Stimulated activated CD4-positive, alpha-beta T cell treated with anti-CD3 and anti-CD28 coated beads, Interleukin-1b, Interleukin-23, amount 100 ng/mL, for 24 hours (primary cell): ENCODE measurements at places on chromosomes 5 and 9.

DNA sequence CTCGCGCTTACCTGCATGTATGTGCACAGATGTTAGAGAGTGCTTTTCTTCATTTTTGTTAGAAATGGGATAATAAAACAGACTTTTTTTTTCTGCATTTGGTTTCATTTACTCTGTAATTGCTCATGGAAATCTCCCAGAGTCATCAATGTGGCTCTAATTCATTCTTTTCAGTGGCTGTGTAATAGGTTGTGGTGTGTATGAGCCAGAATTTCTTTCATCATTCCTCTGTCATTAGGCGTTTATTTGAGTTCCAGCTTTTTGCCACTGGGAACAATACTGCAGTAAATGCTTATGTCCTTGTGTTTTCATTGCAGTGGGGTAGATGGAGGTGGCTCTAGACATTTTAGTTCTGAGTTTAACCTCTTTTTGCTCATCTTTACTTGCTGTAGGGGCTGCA lies 118.9 kb downstream of the NXNL2 start:
- DNase-seq, result no peak

DNA sequence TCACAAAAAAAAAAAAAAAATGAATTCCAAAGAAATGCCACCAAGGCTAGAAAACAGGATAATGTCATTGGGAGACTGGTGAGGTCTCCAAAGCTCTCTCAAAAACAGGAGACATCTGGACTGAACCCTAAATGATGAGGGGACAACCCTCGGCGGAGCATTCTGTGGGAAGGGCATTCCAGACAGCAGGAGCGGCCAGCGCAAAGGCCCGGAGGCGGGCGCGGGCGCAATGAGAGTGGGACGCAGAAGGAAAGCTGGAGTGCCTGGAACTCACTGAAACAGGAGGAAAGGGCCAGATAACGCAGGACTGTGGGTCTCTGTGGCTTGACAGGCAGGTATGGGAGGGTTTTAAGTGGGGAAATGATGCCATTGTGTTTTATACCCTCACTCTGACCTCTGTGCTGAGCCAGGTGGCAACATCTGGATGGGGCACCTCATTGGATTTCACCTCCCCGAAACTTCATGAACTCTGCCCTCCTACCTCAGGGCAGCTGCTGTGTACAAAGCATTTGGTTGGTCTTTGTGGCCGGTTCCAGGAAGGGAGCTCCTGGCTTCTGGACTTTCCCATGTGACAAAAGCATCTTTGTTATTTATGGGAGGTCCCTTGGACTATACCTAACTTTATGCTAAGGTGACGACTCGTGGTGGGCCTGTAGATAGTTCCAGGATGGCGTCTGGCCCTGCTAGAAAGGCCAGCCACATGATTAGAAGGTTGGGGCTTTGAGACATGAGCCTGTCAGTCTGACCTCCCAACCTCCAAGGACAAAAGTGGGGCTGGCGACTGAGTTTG lies 11.5 kb upstream of the MAPK9 start:
- no peak for DNase-seq

GRCh38 chr9:106846307-106846706 lies 16.7 kb upstream of the ZNF462 start:
- no peak for DNase-seq

DNA sequence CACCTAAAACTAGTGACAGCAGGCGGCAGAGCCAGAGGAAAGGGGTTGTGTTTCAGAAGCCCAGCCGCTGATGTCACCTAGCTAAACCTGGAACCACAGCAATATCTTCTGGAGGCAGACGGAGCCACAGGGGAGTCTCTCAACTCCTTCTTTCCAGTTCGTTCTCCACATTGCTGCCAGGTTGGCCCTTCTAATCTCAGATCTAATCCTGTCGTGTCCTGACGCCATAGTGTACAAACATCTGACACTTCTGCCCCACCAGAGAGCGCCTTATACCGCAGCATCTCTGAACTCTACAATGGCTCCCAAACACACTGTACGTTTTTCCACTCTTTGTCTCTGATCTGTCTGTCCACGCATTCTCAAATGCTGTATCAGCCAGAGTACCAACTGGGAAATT lies 240.0 kb downstream of the SMARCA2 start:
- no peak for DNase-seq

DNA sequence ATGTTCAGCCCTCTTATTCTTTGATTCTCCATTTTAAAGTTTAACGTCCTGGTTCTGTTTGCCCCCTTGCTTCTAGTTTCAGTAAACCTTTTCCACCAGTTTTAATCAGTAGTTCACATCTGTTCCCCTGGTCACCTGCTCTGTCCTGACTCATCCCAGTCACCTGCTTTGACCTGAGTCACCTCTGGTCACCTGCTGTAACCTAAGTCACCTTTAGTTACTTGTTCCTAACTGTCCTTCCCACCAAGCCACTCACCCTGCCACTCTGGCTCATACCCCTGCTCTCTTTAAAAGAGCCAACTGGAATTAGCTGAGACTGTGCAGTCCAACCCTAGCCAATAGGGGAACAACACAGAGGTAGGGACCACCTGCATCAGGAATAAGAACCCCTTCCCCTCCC lies 43.0 kb downstream of the SEMA6A start:
- no peak for DNase-seq

GRCh38 chr5:2173151-2173834 lies 290.6 kb upstream of the IRX4 start:
- no peak for DNase-seq

DNA sequence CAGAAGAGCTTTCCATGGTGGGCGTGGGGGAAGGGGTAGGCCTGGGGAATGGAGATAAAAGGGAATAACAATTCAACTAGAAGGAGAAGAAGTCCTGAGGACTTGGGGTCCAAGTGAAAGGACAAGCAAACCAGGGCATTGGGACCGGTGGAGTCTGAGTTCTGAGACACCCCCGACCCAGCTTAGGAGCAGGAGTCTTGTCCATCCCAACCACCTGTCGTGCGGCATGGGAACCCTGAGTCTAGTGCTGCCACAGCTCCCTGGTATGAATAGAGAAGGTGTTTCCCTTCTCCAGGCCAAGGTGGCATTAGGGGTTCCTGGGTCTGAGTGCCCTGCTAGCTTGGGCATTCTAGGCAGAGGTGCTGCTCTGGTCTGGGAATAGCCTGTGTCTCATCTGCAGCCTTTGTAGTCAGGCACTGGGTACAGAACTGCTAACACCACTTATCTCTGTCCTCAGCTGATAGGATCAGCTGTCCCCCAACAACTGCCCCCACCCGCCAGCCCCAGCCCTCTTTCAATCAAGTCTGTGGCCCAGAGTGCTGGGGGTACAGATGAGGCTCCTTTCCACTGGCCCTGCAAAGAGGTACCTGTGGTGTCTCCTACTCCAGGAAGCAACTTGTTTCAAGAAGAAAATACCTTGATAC lies 9.9 kb downstream of the HNRNPAB start:
- DNase-seq, result no peak

- DNase-seq, result no peak
These were observed 32.9 kb downstream of the PTCD2 start for GRCh38 chr5:72353046-72353445.

DNA sequence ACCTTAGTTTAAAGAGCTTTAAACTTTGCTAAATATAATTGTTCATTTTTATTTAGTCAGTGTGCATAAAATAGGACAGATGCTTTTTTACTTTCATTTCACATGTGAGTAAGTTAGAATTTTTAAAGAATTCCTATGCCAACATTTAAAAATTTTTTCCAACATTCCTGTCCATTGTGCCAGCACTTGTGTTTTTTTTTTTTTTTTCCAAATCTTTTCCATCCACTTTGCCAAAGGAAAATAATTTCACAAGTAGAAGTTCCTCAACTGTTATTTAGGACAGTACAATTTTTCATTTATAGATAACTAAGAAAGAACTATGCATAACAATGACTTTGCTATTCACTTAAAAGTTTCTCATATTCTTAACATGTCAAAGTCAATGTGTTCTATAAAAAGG lies 189.5 kb downstream of the ADAMTS6 start:
- DNase-seq, result no peak

DNA sequence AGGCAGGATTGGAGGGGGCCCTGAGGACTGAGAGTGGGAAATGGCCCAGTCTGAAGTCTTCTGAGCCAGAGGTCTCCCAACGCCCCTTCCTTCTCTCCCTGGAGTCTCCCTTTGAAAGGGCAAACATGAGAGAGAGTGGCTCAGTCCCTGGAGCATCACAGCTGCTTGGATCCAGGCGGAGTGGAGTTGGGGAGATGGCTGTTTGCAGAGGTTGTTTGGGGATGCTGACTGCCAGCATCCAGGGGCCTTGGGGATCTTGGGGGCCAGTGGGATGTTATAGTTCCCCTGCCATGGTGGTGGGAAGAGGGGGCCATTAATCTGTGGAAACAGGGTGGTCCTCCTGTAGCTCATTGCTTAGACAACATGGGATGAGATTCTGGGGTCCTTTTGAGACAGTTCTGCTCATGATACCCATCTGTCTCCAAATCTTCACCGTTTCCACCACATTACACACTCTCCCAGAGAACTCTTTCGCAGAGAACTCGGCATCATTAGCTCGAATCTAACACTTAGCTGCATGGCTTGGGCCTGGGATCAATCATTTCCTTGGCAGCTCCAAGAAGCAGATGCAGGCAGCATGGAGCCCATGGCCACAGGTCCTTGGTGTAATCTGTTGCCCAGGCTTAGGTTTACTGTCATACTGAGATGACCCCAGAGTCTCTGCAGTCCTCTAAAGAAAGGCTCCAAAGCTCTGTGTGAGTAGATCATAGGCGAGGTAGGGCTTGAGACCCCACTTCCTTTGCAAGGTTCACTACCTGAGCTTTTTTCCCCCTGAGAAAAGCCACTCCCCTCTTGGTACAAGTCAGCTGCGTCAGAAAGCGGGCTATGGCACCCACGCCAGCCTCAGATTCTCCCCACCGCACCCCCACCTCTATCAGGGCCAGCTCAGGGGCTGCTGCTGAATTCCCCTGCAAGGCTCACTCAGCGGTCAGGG lies 54.4 kb upstream of the SH3PXD2B start:
- no peak for DNase-seq

DNA sequence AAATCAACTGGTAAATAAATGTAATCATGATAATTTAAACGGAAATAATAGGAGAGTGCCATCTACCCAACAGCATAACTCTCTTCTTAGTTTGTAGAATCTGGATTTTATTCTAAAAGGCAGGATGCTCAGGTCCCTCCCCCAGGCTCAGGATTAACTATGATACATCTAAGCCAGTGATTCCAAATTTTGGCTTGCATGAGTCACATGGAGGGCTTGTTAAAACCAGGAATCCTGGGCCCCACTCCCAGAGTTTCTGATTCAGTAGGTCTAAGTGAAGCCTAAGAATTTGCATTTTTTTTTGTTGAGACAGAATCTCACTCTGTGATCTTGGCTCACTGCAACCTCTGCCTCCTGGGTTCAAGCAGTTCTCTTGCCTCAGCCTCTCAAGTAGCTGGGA lies 62.3 kb upstream of the ZFR start:
- DNase-seq, result no peak

GRCh38 chr9:86720639-86721225 lies 226.6 kb downstream of the GAS1 start:
- no peak for DNase-seq

DNA sequence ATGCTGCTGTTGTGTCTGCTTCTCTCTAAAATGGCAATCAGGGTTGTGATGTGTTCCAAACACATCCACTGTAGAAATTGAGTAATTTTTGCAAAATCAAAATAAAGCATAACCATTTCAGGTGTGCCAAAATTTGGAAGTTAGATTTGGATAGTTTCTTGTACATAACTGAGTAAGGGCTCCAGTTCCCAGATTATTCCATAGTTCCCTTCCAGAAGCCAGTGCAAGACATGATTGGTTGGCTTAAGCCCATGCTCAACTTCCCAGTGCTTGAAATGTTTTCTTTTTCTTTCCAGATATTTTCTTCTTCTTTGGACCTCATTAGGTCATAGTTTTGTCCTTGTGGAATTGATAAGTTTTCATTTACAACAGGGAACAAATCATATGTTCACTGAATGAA lies 64.2 kb downstream of the SNCAIP start:
- no peak for DNase-seq

- DNase-seq, result no peak
These were observed 1.1 kb downstream of the OSTF1 start for GRCh38 chr9:75089373-75089766.

DNA sequence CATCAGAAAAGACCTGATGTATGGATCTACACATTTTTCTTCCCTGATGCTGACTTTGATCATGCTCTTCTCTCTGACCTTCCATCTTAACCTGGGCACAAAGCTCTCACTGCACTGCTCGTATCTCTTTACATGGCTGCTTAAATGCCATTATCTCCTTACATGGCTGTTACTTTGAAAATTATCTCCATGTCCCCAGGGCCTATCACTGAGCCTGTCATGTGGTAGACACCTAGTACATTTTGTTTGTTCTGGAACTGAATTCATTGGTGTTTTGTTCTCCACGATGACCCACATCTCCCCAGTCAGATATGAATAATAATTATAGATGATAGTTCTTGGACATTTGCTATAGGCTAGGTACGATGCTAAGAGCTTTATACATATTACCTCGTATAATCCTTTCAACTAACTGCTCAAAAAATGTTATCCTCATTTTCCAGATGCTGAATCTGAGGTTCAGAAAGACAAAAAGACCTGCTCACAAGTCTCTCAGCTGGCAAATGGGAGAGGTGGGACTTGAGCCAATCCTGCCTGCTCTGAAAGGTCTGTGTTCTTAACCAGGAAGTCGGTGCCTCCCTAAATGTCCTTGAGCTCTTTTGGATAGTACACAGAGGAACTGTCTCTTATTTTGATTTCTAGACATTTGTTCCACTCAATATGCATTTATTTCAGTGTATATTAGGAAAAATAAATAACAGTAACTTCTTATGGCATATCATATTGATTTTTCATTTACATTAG lies 9.8 kb upstream of the CPEB4 start:
- DNase-seq, result no peak

GRCh38 chr9:98175028-98175569 lies 17.3 kb downstream of the CORO2A start:
- DNase-seq, result no peak

GRCh38 chr9:133967024-133967741 lies 24.9 kb downstream of the VAV2 start:
- DNase-seq, result no peak

- no peak for DNase-seq
These were observed 328.9 kb upstream of the MEF2C start for GRCh38 chr5:89211836-89212235.

- no peak for DNase-seq
These were observed 443.9 kb upstream of the KLF4 start for GRCh38 chr9:107933516-107933915.

DNA sequence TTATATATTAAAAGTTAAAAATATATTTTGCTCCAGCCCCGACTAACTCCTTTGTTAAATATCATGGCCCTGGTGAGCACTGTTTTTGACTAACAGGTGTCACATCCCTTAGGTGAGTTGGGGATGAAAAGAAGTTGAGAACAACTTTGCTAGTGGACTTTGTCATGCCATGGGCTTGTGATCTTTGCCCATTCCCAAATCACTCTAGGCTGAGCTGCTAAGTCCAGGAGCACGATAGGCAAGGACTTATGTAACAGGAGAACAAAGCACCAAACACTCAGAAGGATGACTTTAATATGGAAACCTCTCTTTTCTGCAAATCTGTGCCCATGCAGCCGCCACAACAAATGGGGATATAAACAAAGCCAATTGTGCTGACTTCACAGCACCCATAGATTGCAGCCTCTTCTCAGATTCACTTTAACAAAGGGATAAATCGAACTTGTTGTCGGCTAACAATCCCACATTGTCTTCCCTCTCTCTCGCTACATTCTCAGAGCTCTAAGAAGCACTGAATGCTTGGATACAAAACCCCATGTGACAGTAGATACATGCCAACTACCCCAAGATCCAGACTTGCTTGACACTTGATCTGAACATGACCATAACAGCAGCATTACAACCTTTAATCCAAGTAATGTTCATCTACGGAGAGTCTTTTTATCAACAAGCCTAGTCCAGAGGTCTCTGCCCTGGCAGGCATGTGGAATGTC lies 86.8 kb upstream of the CD180 start:
- no peak for DNase-seq
